GM23248 (cell line): ENCODE measurements at places on chromosomes 16 and 17. TPM values are rescaled to one million over a fixed set of nuclear protein-coding genes. Genes with fewer than 3 reads are reported as not detected.

GRCh38 chr16:1613728-1614455 is 1.7 kb downstream of the CRAMP1 start:
- H3K4me1 ChIP-seq, result peaks cover 17% of the 10 kb centered on the region
- no peaks in the 10 kb centered on the region for H3K27me3 ChIP-seq
- H3K36me3 ChIP-seq, result no peaks in the 10 kb centered on the region
- DNase-seq, result peak; percentile 68
- peak overlapping the region; percentile 64 for H3K27ac ChIP-seq

DNA sequence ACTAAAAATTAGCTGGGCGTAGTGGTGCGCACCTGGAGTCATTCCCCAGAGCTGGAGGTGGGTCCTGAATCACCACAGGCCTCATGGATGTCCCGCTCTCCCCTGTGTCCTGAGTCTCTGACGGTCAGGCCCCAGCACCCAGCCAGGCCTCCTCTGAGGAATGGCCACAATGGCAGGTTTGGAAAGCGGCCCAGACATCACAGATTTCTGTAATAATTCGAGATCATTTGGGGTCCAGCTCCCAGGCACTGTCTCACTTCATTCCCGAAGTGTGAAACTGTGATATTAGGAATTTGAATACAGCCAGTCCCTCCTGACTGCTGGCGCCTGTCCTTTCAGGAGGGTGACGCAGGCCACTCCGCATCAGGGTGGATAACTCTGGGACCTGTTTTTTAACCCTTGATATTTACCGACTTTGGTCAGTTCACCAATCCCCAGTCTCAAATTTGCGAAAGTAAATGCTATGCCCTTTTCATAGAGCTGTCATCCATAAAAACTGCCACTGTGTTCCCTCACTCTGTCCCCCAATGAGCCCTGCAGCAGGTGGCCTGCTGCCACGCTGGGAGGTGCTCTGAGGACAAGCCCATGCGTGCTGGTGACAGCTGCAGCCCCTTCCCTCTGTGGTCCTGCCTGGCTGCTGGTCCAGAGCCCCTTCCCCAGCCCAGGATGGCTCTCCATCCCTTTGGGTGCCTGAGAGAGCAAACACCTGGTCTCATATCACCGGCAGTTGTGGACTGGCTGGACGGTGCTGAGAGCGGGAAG is 28.3 kb upstream of the RPTOR start:
- H3K4me3 ChIP-seq, result no peak overlapping the region
- peaks cover 19% of the 10 kb centered on the region for H3K4me1 ChIP-seq
- H3K36me3 ChIP-seq, result no peaks in the 10 kb centered on the region

DNA sequence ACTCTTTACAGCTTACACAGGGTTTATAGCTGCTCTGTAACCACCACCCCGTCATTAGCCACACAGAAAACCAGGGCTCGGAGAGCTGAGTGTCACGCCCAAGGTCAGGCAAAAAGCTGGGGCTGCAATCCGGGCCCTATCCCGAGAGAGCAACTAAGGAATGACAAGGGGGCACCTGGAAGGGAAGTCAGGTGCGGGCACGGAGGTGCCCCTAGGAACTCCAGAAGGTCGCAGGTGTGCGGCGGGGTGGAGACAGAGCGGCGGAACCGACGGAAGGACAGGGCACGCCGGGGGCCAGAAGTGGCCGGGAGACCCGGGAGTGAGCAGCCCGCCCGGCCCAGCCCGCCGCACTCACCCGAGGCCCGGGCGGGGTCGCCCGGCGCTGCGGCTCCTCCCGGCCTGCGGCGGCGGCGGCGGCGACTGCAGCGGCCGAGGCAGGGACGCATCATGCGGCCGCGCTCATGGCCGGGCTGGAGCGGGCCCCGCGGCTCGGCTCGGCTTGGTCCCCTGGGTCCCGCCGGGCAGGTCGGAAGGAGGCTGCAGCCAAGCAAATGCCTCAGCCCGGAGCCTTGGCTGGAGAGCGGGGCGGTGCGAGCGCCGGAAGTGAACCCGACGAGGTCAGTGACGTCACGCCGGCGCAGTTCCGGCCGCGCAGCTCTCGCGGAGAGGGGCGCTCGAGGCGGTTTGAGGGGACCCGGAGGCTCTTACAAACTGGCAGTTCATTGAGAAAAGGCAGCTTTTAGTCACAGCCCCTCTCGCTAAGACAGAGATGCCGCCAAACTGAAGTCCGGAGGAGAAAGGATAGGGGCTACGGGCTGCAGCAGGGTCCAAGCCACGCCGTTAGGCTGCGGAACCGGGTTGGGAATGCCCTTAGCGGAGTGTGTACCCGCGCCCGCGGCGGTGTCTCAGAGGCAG is at the start of gene ZDHHC7:
Gene ZDHHC7 (minus strand): TSS at position 605 of the 915 bp plus-strand sequence. CDS start 20,917 bp downstream, outside the sequence.
- 0 out of 2 replicates have a peak, but pooled peaks cover 4% of the 10 kb centered on the region for H3K36me3 ChIP-seq
- peak; percentile 96 for DNase-seq
- no peaks in the 10 kb centered on the region for H3K27me3 ChIP-seq
- peak within 1 kb of the TSS; percentile 89 for H3K27ac ChIP-seq
- H3K4me3 ChIP-seq, result peak within 1 kb of the TSS; percentile 97

- H3K4me1 ChIP-seq, result no peaks in the 10 kb centered on the region
- H3K27me3 ChIP-seq, result no peaks in the 10 kb centered on the region
- H3K4me3 ChIP-seq, result peak overlapping the region; percentile 58
- H3K36me3 ChIP-seq, result no peaks in the 10 kb centered on the region
- peak; percentile 68 for DNase-seq
Observed at GRCh38 chr16:58814348-58814801, 80.3 kb upstream of the GOT2 start.

- no peaks in the 10 kb centered on the region for H3K27me3 ChIP-seq
- H3K4me1 ChIP-seq, result peaks cover 14% of the 10 kb centered on the region
- H3K36me3 ChIP-seq, result 0 out of 2 replicates have a peak, but pooled peaks cover 3% of the 10 kb centered on the region
- peak overlapping the region; percentile 83 for H3K27ac ChIP-seq
- DNase-seq, result peak; percentile 82
Observed at GRCh38 chr17:42247734-42248133, 28.5 kb downstream of the STAT5B start.

Gene CD2BP2
- 38.5 and 42.9 TPM in 2 replicates for total RNA-seq

DNA sequence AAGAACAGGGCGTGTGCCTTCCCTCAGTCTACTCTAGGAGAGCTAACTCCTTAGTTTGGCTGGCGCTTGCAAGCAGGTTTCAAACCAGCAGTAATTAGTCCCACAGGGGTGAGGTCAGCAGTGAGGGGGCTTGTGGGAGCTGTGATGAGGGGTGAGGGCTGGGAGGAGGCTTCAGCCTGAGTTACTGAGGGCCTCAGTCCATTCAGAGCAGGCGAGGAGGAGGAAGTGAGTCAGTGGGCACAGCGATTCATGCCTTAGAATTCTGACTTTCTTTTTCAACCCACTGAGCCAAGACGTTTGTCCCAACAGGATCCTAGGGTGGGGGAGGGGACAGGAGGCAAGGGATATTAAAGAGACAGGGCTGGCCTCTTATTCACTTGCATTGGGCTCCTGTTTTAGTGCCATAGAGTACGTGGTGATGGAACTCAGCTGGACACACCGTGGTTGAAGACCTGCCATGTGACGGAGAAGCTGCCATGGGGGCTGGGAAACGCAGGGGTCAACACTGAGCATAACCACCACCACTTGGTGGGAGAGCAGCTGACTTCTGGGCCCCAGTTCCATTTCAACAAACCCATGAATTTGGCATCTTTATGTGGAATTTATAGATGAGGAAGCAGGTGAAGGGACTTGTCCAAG is 8.3 kb upstream of the ITGA3 start:
- H3K36me3 ChIP-seq, result no peaks in the 10 kb centered on the region
- H3K4me1 ChIP-seq, result peaks cover 61% of the 10 kb centered on the region
- H3K4me3 ChIP-seq, result no peak overlapping the region
- H3K27me3 ChIP-seq, result no peaks in the 10 kb centered on the region
- DNase-seq, result peak; percentile 87
- H3K27ac ChIP-seq, result peak overlapping the region; percentile 54

GRCh38 chr17:49520386-49521087 is 25.4 kb downstream of the NGFR start:
- no peak overlapping the region for H3K4me3 ChIP-seq
- H3K36me3 ChIP-seq, result no peaks in the 10 kb centered on the region
- no peaks in the 10 kb centered on the region for H3K27me3 ChIP-seq
- no peak overlapping the region for H3K27ac ChIP-seq
- H3K4me1 ChIP-seq, result peaks cover 5% of the 10 kb centered on the region

Gene ATP1B2
- total RNA-seq, result not detected in 2 replicates

Gene MYH3
- 1.1 and 3.1 TPM in 2 replicates for total RNA-seq

- no peaks in the 10 kb centered on the region for H3K36me3 ChIP-seq
- H3K4me1 ChIP-seq, result peaks cover 19% of the 10 kb centered on the region
- no peaks in the 10 kb centered on the region for H3K27me3 ChIP-seq
- H3K4me3 ChIP-seq, result peak overlapping the region; percentile 36
- peak; percentile 94 for DNase-seq
- peak overlapping the region; percentile 57 for H3K27ac ChIP-seq
Observed at GRCh38 chr17:17900615-17901520, 64.1 kb upstream of the SREBF1 start.

- DNase-seq, result no peak
- H3K4me3 ChIP-seq, result no peak overlapping the region
- no peaks in the 10 kb centered on the region for H3K36me3 ChIP-seq
- no peak overlapping the region for H3K27ac ChIP-seq
- no peaks in the 10 kb centered on the region for H3K27me3 ChIP-seq
Observed at GRCh38 chr17:75622076-75622475, 11.2 kb upstream of the SMIM5 start.

Gene KRTAP2-3
- total RNA-seq, result 0.38 and 13.4 TPM in 2 replicates

Gene KRT20
- not detected in 2 replicates for total RNA-seq

DNA sequence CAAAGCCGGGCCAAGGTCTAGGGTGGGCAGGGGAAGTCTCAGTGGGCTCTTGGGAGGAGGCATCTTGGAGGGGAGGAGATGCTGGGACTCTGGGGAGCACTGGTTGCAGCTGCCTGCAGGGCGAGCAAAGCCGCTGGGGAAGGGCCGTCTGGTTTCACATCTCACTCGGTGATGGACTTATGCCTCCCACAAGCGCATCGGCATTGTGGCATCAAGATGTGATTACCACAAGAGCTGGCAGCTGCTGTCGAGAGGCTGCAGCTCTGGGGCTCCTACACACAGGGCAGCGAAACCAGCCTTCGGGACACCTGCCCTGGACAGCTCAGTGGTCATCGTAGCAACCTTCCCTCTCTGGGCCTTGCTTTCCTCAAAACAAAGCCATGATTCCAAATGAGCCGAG is 3.1 kb upstream of the KCNJ12 start:
- no peak overlapping the region for H3K4me3 ChIP-seq
- no peak overlapping the region for H3K27ac ChIP-seq
- H3K4me1 ChIP-seq, result peaks cover 8% of the 10 kb centered on the region
- DNase-seq, result no peak

Gene LGALS9
- total RNA-seq, result 1.3 and 3.2 TPM in 2 replicates

Gene RDM1
- not detected in 2 replicates for total RNA-seq

Gene MYO1C
- 206 and 218 TPM in 2 replicates for total RNA-seq

DNA sequence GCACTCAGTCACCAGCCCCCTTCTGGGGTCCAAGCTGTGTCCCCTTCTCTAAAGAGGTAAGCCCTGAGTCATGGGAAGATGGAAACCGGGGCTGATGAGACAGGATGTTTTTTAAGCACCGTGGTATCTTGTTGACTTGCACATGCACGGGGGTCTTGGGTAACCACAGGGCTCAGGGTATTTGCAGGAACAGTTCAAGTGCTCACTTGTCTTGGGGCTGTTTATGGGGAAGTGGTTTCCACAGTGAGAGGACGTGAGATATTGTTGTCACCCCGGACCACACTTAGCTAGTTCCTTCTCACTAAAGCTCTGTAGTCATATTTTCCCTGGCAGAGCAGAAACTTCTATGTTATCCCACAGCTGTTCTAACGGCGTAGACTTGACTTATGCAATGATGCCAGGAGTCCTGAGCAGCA is 7.7 kb downstream of the CCL3L1 start:
- no peaks in the 10 kb centered on the region for H3K27me3 ChIP-seq
- H3K4me3 ChIP-seq, result no peak overlapping the region

GRCh38 chr17:54085020-54085419 is 262.3 kb downstream of the KIF2B start:
- H3K27ac ChIP-seq, result no peak overlapping the region
- no peak overlapping the region for H3K4me3 ChIP-seq

Gene KRTAP1-1
- total RNA-seq, result 1.6 and 4.2 TPM in 2 replicates

- H3K4me1 ChIP-seq, result no peaks in the 10 kb centered on the region
- H3K36me3 ChIP-seq, result no peaks in the 10 kb centered on the region
- no peak overlapping the region for H3K27ac ChIP-seq
Observed at GRCh38 chr16:30142672-30143346, 19.8 kb upstream of the MAPK3 start.

Gene HOXB1
- total RNA-seq, result not detected in 2 replicates

GRCh38 chr17:72853440-72854415 is 238.8 kb downstream of the SLC39A11 start:
- no peaks in the 10 kb centered on the region for H3K4me1 ChIP-seq
- no peak overlapping the region for H3K4me3 ChIP-seq
- DNase-seq, result no peak
- no peak overlapping the region for H3K27ac ChIP-seq
- H3K36me3 ChIP-seq, result no peaks in the 10 kb centered on the region
